ENCODE measurements at places on chromosomes 6 and 20. TPM values are rescaled to one million over a fixed set of nuclear protein-coding genes. Genes with fewer than 3 reads are reported as not detected.

DNA sequence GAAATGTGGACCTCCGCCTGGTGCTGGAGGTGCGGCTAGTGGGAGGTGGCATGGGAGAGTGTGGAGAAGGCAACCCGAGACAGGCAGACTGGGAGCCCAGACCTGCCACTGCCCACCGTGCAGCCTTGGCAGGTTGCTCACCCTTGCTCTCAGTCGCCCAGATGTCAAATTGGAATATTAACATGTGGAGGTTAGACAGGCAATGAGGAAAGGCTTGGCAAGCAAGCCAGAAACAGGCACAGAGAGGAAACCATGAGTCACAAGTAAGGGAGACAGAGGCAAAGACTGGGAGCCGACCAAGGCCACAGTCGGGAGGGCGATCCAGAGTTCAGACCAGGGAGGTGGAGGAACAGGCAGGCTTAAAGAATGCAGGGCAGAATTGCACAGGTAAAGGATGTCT, 178.2 kb downstream of the FOXC1 start:
- H3K27ac ChIP-seq: no peak overlapping the region
- no peak for DNase-seq
- no peaks in the 10 kb centered on the region for H3K36me3 ChIP-seq
- H3K27me3 ChIP-seq: no peaks in the 10 kb centered on the region
- no peaks in the 10 kb centered on the region for H3K4me1 ChIP-seq

DNA sequence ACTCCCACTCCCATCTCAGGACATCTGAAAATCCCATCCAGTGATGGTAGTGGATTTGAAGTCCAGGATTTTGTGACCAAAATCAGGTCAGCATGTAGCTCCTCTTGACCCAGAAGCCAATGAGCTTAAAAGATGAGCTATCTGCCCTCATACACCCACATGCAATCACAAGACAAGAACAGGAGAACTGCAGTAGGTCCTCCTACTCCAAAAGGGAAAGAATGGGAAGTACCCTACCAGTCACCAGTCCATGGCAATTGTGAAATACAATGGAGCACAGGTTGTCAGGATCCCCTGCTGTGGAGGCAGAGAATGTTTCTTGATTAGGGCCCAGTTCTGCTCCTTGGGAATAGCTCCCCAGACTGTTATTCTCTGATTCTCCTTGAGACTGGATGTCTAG, 347.3 kb upstream of the CNR1 start:
- H3K4me1 ChIP-seq: no peaks in the 10 kb centered on the region
- H3K27me3 ChIP-seq: no peaks in the 10 kb centered on the region
- H3K27ac ChIP-seq: no peak overlapping the region
- peak; percentile 80 for DNase-seq
- H3K36me3 ChIP-seq: no peaks in the 10 kb centered on the region
- H3K4me3 ChIP-seq: no peak overlapping the region

SSTR4 gene
- not detected for total RNA-seq

GRCh38 chr6:49541936-49542335, 8.5 kb upstream of the C6orf141 start:
- H3K4me3 ChIP-seq: no peak overlapping the region
- no peaks in the 10 kb centered on the region for H3K36me3 ChIP-seq
- no peak for DNase-seq
- H3K4me1 ChIP-seq: no peaks in the 10 kb centered on the region

GRCh38 chr6:24719125-24719971, at the start of gene C6orf62:
C6orf62 (minus strand) TSS chr6:24719154; CDS start chr6:24718668, 486 bp downstream.
- peak within 1 kb of the TSS; percentile 97 for H3K4me3 ChIP-seq
- peak within 1 kb of the TSS; percentile 99 for H3K27ac ChIP-seq
- H3K4me1 ChIP-seq: peaks cover 52% of the 10 kb centered on the region
- H3K27me3 ChIP-seq: no peaks in the 10 kb centered on the region
- peaks cover 18% of the 10 kb centered on the region for H3K36me3 ChIP-seq
- DNase-seq: no peak

DNA sequence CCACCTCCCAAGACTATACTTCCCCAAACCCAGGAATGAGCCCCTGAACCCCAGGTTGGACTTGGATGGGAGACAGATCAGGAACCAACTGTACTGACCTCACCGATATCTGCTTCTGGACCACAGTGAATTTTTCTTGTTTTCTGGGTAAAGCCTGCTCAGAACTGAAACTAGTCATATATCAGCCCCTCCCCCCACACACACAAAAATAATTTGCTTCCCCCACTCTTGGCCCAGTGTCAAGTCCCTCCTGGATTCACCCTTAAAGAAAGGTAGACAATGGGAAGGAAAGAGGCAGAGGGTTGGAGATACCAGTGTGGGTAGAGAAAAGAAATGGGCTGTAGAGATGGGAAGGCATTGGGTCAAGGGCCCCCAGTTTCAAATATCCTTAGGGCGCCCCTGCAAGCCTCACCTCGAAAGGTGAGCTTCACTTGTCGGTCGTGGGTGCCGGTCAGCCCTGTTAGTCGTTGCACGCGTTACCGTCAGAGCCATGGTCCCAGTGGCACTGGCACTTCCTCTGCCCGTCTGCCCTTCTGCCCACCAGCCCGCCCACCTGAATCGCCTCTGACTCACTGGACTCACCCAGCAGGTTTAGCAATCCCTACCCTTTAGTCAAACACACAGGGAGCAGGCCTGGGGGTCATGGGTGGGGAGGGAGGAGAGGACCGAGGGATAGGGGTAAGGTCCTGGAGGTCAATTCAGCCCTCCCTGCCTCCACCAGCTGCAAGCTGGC, 8.5 kb upstream of the SPAG4 start:
- DNase-seq: no peak
- no peak overlapping the region for H3K27ac ChIP-seq
- no peak overlapping the region for H3K4me3 ChIP-seq
- no peaks in the 10 kb centered on the region for H3K36me3 ChIP-seq

DNA sequence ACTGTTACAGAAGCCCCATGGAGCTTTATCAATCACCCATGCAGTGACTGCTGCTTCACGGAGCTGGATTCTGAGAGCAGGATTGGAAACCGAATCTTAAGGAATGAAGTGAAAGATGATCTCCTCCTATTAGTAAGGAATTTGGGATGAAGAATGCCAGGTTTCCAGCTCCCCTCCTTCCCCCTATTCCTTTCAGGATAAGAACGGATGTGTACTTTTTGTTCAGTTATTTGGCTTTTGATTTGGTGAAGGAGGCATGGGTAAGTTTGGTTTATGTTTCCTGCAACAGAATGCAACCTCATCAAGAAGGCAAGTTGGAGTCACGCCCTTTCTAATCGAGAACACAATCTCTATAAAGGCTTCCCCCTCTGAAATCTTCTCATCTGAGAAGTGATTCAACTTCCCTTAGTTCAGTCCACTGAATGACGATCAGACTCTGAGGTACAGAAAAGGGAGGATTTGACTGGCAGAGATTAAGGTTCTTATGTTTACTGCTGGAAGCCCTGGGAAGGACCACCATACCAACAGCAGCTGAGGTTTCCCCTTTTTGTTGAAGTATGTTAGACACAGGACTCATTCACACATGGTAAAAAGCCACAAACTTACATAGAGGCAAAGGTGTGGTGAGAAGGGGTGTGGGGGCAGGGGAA, 5.5 kb downstream of the ELMO2 start:
- H3K27ac ChIP-seq: peak overlapping the region; percentile 82
- DNase-seq: no peak
- peak overlapping the region; percentile 14 for H3K4me3 ChIP-seq
- H3K27me3 ChIP-seq: no peaks in the 10 kb centered on the region
- peaks cover 82% of the 10 kb centered on the region for H3K4me1 ChIP-seq

SLC35F1 gene
- total RNA-seq: 8.1 TPM

HLA-DRA gene
- total RNA-seq: 103 TPM

GRCh38 chr6:110816677-110817076, 1.4 kb upstream of the CDK19 start:
- no peaks in the 10 kb centered on the region for H3K27me3 ChIP-seq
- no peak overlapping the region for H3K27ac ChIP-seq
- H3K4me1 ChIP-seq: peaks cover 16% of the 10 kb centered on the region
- H3K36me3 ChIP-seq: no peaks in the 10 kb centered on the region

RAET1L gene
- total RNA-seq: not detected

- no peak overlapping the region for H3K27ac ChIP-seq
- no peak for DNase-seq
- no peaks in the 10 kb centered on the region for H3K27me3 ChIP-seq
- H3K4me3 ChIP-seq: no peak overlapping the region
Measured at GRCh38 chr6:116035616-116036015, 25.1 kb downstream of the FRK start.

GRCh38 chr6:84457276-84457675, 229.8 kb upstream of the CEP162 start:
- H3K27ac ChIP-seq: no peak overlapping the region
- H3K27me3 ChIP-seq: no peaks in the 10 kb centered on the region
- no peak overlapping the region for H3K4me3 ChIP-seq
- no peaks in the 10 kb centered on the region for H3K4me1 ChIP-seq

PPIL6 gene
- total RNA-seq: 6.6 TPM

DNA sequence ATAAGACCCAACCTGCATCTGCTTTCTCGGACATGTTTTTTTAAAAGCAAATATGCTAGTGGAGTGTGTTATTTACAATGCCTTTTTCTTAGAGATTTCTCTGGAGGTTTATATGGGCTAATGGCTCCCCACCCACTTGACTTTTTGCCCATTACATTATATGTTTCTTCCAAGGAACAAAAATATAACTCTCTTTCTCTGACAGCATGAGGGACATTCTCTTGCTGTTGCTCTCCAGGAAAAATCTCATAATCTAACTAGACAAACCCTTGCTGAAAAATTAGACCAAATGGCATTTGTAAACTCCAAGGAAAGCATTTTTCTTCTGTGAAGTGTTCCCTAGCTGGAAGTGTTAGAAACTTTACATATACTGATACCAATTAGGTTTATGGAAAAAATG, 213.7 kb downstream of the PRL start:
- H3K27ac ChIP-seq: no peak overlapping the region
- no peak overlapping the region for H3K4me3 ChIP-seq
- no peak for DNase-seq
- no peaks in the 10 kb centered on the region for H3K36me3 ChIP-seq
- peaks cover 18% of the 10 kb centered on the region for H3K4me1 ChIP-seq

TMC2 gene
- total RNA-seq: not detected

DNA sequence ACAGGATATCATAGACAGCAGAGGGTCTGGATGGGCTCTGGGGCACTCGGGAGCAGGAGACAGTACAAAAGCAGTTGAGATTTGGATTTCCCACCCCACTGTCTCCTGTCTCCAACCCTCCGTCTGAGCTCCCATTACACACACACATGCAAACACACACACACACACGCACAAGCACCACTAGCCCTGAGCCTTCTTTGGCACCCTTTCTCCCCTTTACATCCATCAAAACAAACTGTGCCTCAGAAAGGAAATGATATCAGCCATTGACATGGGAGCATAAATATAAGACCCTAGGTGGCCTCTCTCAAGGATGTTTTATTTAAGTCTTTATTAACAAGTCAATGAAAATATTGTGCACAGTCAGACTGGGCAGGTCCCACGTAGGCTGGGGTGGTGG, 17.5 kb downstream of the TTBK1 start:
- H3K27me3 ChIP-seq: no peaks in the 10 kb centered on the region
- H3K27ac ChIP-seq: no peak overlapping the region
- no peak overlapping the region for H3K4me3 ChIP-seq
- H3K36me3 ChIP-seq: no peaks in the 10 kb centered on the region
- DNase-seq: no peak

EYA2 gene
- total RNA-seq: 1.2 TPM

- H3K27me3 ChIP-seq: no peaks in the 10 kb centered on the region
- H3K4me1 ChIP-seq: peaks cover 67% of the 10 kb centered on the region
- peak overlapping the region; percentile 97 for H3K4me3 ChIP-seq
- H3K27ac ChIP-seq: peak overlapping the region; percentile 99
- peaks cover 8% of the 10 kb centered on the region for H3K36me3 ChIP-seq
- no peak for DNase-seq
Measured at GRCh38 chr6:35686436-35686835, 2.3 kb downstream of the FKBP5 start.

DNA sequence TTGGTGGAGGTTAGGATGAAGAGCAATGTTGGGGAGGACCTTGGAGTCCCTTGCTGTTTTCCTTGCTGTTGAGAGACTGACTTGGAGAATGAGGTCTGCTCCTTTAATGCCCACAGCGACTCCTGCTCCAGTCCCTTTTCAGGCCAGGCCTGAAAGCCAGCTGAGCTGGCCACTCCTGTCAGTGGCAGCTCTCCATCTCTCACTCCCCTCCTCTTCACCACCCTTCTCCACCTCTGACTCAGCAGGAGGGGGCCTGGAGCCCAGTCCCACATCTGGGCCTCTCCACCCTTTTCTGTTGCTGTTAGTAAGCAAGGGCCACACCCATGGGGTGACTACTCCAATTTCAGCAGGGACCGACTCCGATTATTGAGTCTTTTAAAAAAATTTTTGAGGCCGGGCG, 2.2 kb downstream of the SNX21 start:
- peak overlapping the region; percentile 98 for H3K27ac ChIP-seq
- no peaks in the 10 kb centered on the region for H3K27me3 ChIP-seq
- H3K4me1 ChIP-seq: peaks cover 50% of the 10 kb centered on the region
- DNase-seq: no peak
- peaks cover 42% of the 10 kb centered on the region for H3K36me3 ChIP-seq
- peak overlapping the region; percentile 95 for H3K4me3 ChIP-seq

DNA sequence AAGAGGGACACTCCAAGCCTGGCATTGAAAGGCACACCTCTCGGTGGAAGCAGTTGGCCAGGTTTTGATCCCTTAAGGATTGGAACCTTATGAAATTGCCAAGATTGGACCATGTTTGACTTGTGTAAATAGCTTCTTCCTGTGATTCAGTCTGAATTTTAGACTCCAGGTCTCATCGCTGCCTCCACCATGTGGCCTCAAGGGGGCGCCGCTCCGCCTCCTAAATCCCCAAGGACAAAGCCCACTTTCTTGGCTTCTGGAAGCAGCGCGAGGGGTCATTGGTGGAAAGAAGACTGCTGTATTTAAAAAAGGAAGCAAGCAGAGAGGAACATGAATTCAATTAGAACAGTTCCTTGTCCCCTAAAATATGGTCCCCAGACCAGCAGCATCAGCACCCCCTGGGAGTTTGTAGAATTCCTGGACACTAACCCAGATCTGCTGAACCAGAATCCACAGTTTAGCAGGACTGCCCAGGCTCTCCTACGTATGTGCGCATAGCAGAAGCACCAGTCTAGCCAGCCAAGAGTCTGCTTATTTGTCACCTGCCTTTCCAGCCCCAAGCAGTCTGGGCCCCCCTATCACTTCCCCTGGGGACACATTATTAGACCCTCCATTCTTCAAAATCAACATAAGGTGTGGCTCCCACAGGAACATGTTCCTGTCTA, 108.5 kb downstream of the LY86 start:
- peaks cover 6% of the 10 kb centered on the region for H3K27me3 ChIP-seq
- peak overlapping the region; percentile 57 for H3K27ac ChIP-seq
- H3K4me3 ChIP-seq: no peak overlapping the region
- no peak for DNase-seq
- no peaks in the 10 kb centered on the region for H3K36me3 ChIP-seq

- no peaks in the 10 kb centered on the region for H3K36me3 ChIP-seq
- H3K4me3 ChIP-seq: no peak overlapping the region
- no peak for DNase-seq
- H3K27ac ChIP-seq: no peak overlapping the region
Measured at GRCh38 chr6:48472535-48472934, 361.5 kb upstream of the PTCHD4 start.

All from esophagus muscularis mucosa (tissue), 4 donors.